ENCODE measurements at places on chromosomes 12 and 14. TPM values are rescaled to one million over a fixed set of nuclear protein-coding genes. Genes with fewer than 3 reads are reported as not detected.
A peak's percentile ranks its signal among the peaks of the same experiment; 100 is the strongest.

Gene CCDC175
- 0.94 TPM for total RNA-seq

Gene CISTR
- not detected for total RNA-seq

Gene MYO1H
- total RNA-seq = 0.15 TPM

- H3K27ac ChIP-seq = no peak overlapping the region
- no peak for DNase-seq
- no peaks in the 10 kb centered on the region for H3K27me3 ChIP-seq
Observed at GRCh38 chr14:88452231-88452630, 66.8 kb downstream of the SPATA7 start.

DNA sequence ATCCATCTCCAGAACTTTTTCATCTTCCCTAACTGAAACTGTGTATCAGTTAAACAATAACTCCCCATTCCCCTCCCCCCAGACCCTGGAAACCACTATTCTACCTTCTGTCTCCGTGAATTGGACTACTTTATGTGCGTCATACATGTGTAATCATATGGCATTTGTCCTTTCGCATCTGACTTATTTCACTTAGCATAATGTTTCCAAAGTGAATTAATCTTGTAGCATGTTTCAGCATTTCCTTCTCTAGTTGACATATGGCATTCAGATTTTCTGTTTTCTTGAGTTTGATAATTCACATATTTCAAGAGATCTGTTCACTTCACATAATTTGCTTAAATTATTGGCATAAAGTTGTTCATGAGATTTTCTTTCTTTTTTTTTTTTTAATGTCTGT lies 9.8 kb downstream of the CYP46A1 start:
- DNase-seq = no peak
- no peak overlapping the region for H3K4me3 ChIP-seq
- no peaks in the 10 kb centered on the region for H3K36me3 ChIP-seq
- no peaks in the 10 kb centered on the region for H3K4me1 ChIP-seq
- no peaks in the 10 kb centered on the region for H3K27me3 ChIP-seq

DNA sequence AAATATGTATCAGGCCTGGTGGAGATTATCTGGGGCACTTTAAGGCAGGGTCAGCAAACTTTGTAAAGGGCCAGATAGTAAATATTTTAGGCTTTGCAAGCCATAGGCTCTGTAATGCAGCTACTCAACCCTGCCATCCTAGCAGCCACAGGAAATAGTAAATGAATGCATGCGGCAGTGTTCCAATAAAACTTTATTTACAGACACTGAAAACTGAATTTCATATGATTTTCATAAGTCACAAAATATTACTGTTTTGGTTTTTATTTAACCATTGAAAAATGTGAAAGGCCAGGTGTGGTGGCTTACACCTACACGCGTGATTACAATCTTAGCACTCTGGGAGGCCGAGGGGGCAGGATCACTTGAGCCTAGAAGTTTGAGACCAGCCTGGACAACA lies 3.2 kb upstream of the CAMKK2 start:
- no peak overlapping the region for H3K27ac ChIP-seq
- no peak for DNase-seq
- H3K27me3 ChIP-seq = no peaks in the 10 kb centered on the region
- no peaks in the 10 kb centered on the region for H3K36me3 ChIP-seq
- no peak overlapping the region for H3K4me3 ChIP-seq
- peaks cover 18% of the 10 kb centered on the region for H3K4me1 ChIP-seq

DNA sequence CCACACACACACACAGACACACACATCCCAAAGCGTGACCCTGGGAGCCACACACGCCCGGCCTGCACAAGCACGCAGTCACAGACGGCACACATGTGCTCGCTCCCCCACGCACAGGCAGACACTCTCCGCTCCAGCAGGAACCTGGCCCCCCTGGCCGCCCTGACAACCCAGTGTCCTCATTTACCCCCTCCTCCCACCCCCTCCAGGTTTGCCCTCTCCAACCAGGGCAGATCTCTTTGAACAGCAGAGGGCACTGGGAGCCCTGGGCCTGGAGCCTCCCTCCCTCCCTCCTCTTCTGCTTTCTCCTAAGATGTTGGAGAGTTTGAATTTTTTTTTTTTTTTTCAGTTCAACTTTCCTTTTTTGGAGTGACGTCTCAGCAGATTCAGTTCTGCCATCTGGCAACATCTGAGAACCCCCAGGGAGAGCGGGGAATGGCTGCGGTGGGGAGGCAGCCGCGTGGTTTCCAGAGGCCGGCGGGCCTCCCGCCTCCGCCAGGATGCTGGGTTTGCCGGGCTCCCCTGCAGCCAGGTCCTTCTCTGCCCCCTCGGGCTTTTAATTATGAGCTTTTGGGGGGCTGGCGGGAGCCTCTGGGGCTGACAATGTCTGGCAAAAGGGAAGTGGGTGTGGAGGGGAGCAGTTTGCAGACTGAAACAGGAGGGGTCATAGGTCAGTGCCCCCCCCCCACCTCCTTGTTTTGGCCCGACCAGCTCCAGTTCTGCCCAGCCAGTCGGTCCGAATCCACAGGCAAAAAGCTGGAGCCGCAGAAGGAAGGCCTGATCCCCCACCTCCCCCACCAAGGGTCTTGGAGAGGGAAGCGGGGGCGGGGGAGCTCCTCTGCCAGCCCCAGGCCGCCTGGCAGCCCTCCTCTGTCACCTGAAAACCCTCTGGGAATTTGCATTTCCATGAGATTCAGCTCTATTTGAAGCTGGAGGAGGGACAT lies 1.3 kb upstream of the NCOR2 start:
- H3K4me3 ChIP-seq = no peak overlapping the region
- peak overlapping the region; percentile 95 for H3K27ac ChIP-seq
- peaks cover 4% of the 10 kb centered on the region for H3K4me1 ChIP-seq
- DNase-seq = peak; percentile 86
- H3K36me3 ChIP-seq = no peaks in the 10 kb centered on the region

- no peaks in the 10 kb centered on the region for H3K36me3 ChIP-seq
- DNase-seq = no peak
- peaks cover 6% of the 10 kb centered on the region for H3K4me1 ChIP-seq
- no peak overlapping the region for H3K4me3 ChIP-seq
- H3K27ac ChIP-seq = no peak overlapping the region
Observed at GRCh38 chr12:13181375-13182070, 15.0 kb upstream of the EMP1 start.

Gene TAMALIN
- total RNA-seq = 31.4 TPM

DNA sequence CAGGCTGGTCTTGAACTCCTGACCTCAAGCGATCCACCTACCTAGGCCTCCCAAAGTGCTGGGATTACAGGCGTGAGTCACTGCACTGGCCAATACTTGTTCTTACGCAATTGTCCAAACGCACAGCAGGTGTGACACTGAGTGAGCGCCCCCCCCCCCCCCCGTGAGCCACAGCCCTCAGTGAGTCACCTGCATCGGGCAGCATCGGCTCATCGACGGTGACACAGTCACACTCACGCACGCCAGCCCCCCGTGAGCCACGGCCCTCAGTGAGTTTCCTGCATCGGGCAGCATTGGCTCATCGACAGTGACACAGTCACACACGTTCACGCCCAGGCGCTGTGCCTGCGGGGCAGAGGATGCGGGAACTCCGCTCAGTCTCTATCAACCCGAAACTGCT lies 42.5 kb downstream of the GALNT9 start:
- peaks cover 8% of the 10 kb centered on the region for H3K4me1 ChIP-seq
- no peak overlapping the region for H3K27ac ChIP-seq
- no peaks in the 10 kb centered on the region for H3K27me3 ChIP-seq
- H3K4me3 ChIP-seq = no peak overlapping the region

Gene FITM1
- total RNA-seq = 0.48 TPM

Gene SLC11A2
- 112 TPM for total RNA-seq

DNA sequence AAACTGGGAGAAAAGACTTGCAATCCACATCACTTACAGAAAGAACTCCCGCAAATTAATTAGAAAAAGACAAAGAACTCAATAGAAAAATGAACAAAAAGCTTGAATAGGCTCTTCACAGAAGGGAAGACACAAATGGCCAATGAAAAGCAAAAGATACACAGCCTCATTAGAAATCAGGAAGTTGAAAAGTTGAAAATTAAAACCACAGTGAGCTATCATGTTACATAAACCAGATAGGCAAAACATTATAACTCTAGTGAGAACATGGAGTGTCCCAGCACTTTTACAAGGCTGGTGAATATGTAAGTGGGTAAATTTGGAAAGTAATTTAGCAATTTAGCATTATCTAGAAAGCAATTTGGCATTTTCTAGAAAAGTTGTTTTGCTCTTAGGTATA lies 158.4 kb upstream of the RASSF8 start:
- no peaks in the 10 kb centered on the region for H3K27me3 ChIP-seq
- no peaks in the 10 kb centered on the region for H3K36me3 ChIP-seq
- no peak overlapping the region for H3K27ac ChIP-seq
- H3K4me3 ChIP-seq = no peak overlapping the region
- DNase-seq = no peak
- H3K4me1 ChIP-seq = peaks cover 6% of the 10 kb centered on the region

- peaks cover 5% of the 10 kb centered on the region for H3K36me3 ChIP-seq
- DNase-seq = no peak
- H3K4me3 ChIP-seq = no peak overlapping the region
Observed at GRCh38 chr12:102010265-102010994, 51.4 kb downstream of the WASHC3 start.

Gene DYNC1H1
- 438 TPM for total RNA-seq

DNA sequence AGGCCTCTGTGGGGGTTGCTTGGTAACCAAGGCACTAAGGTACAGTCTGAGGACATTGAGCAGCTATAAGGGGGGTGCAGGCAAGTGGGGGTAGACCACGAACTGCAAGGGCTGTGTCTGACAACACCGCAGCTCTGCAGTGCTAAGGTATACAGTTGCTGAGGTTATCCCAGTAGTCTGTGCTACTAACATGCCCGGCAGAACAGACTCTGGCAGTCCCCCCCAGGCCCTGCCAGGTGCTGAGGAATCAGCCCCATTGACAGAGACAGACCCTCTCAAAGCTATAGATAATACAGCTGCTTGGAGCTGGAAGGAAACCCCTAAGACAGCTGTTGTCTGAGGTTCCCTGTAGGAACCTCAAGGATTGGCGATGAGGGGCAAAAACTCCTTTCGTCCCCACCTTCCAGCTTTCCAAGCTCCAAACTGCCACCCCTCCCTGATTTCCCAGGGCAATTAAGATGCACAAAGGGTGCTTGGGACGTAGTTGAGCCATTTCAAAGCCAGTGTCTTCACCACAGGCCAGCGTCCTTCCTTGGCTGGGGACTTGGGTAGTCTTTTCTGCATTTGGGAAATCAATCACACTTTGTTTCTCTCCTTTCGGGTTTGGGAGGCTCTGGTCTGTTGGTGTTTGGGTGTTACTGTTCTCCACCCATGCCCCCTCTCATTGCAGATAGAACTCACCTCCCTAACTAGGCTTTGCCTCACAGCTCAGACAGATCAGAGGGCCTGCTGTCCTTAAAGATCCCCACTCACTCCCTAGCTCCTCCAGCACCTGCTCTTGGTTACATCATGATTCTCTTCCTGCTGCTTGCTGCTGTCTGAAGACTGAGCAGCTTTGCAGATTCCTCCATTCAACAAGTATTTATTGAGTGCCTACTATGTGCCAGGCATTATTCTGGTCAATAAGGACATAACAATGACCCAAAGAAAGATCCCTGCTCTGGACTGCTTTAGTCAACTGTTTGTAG lies 2.0 kb upstream of the MYH7 start:
- no peaks in the 10 kb centered on the region for H3K36me3 ChIP-seq
- DNase-seq = no peak
- peaks cover 14% of the 10 kb centered on the region for H3K4me1 ChIP-seq
- no peaks in the 10 kb centered on the region for H3K27me3 ChIP-seq

DNA sequence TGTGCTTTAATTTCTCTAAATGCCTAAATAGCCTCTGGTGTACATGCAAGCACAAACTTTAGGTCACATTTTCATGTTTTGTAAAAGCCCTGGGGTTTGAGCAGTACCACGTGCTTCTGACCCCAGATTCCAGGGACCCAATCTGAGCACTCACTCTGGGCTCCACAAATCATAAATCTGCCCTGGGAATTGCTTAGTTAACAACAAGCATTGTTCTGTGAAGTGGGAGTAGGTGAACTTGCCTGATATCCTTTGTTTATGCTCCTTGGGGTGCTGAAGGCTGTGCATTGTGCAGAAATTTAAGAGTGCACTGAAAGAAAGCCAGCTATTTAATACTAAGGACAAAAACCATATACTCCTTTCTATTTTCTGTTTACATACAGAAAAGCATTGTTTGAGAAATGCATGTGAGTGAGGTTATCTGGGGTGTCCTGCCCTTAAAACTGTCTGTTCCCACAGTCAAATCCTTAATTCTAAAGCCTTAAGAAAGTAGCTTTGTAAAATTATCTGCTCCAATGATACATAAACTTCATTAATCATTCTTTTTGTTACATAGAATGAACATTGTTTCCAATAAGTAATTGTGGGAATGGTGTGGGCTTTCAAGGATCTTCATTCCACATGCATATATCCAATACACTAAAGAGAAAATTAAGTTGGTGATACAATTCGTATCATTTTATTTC lies 258.6 kb upstream of the NPAS3 start:
- peaks cover 2% of the 10 kb centered on the region for H3K27me3 ChIP-seq
- no peak overlapping the region for H3K27ac ChIP-seq
- H3K36me3 ChIP-seq = no peaks in the 10 kb centered on the region
- no peaks in the 10 kb centered on the region for H3K4me1 ChIP-seq
- no peak for DNase-seq
- no peak overlapping the region for H3K4me3 ChIP-seq
